ENCODE measurements at places on chromosomes 4 and X.

DNA sequence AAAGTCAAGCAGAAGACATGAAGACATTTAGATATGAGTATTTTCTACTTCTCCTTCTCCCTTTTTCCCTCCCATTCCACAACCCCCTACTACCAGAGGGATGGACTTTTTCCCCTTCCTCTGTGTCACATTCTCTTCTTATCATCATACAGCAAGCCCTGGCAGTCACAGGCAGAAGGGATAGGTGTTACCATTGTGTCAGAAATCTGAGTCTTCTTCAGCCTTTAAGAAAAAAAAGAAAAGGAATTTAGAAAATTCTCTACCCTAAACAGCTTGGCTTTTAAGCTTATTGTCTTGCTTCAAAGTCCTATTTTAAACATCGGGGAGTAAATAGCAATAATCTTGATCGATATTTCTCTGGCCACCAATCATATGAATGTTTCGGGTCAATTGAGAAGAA is 30.9 kb upstream of the ADH1C start:
- no peak for DNase-seq

DNA sequence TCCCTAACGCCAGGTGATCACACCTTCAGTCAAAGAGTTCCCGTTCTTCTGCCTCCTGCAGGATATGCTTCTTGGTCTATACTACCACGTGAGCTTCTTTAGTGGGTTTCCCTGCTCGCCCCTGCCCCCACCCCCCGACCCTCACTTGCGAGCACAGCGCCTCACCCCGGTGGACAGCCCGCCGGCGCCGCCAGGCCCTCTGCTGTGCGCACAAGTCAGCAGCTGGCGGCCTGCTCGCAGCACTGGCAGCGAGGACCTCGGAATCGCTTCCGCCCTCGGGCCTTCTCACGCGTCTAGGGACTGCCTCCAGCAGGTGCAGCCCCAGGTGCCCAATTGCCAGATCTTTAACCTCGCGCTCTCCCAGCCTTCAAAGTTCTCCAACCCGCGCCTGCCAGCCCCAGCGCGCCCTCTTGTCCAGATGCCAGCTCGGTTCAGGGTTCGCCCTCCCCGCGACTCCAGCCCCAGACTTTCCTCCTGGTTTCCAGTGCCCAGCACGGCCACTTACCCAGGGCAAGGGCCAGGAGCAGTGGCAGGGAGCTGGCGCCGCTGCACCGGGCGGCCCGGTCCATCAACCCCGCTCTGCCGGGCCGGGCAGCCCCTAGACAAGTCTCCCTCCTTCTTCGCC is 454 bp downstream of the BTC start:
- no peak for DNase-seq

GRCh38 chr4:67996127-67996526 is 32.8 kb upstream of the TMPRSS11A start:
- DNase-seq, result no peak

DNA sequence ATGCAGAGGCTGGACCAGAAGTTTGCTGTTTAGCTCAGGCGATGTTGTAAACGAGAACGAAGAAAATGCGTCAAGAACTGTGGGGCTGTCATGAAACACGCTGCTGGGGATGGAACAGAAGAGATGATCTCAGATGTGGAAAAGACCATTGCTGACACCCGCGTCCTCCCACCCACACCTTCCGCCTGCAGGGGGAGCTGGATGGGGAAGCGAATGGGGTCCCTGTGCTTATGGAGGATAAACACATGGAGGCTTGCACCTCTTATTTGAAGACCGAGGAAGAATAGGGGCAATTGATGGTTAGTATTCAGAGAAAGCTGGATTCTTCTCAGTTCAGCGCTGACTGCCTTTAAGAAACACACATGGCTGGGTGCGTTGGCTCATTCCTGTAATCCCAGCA is 63.9 kb downstream of the GPR143 start:
- DNase-seq, result no peak

DNA sequence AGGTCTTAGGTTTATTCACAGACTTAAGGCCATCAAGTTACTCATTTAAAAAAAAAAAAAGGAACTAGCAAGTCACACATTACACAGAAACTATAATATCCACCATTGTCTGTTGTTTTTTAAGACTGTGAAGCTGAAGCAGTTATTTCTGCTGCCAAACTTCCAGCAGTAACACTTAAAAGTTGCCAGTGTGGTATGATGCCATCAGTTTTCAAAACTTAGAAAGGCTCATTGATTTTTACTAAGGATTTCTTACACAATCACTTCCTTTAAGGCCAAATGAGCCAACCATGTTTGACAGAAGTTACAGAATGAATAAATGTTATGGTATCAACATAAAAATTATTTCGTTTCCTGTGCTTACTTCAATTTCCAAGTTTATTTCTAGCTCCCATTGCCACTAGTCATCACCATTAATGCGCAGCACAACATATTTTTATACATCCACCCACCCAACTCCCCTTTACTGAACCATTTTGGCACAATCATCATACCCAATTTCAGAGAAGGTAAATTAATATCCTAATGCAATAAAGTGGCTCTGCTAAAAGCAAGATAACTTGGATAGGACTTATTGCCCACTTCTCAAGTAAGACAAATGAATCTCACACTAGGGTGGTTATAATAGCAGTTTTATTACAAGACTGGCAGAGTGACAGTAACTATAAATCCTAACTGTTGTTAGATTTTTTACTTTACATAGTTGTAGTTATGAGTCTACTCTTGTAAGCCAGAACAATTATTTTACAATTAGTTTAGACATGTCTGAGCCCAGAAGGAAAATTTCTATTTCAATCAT is 13.1 kb downstream of the PDGFC start:
- DNase-seq, result no peak

DNA sequence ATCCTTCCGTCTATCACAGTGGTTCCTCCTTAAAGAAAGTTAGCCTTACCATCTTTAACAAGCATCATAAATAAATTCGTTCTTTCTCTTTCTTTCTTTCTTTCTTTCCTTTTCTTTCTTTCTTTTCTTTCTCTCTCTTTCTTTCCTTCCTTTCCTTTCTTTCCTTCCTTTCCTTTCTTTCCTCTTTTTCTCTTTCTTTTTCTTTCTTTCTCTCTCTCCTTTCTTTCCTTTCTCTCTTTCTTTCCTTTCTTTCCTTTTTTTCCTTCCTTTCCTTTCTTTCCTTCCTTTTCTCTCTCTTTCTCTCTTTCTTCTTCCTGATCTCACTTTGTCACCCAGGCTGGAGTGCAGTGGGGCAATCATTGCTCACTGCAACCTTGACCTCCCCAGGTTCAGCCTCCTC is 60.4 kb downstream of the ENPP6 start:
- DNase-seq, result no peak

GRCh38 chr4:140448830-140449229 is 21.4 kb upstream of the CLGN start:
- no peak for DNase-seq

DNA sequence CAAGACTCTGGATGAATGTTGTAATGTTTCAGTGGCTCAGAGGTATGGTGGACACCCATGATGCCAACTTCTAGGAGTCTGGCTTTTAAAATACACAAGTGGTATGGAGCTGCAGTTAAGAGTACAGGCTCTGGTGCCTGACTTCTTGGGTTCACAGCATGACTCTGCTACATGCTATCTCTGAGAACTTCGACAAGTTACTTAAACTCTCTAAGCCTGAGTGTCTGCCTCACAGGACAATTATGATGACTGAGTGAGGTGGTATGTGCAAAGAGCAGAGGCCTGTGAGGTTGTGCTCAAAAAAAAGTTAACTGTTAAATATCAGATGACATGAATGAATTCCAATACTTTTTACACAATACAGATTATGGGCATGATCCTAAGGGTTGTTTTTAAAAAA is 90.9 kb upstream of the SRD5A3 start:
- DNase-seq, result no peak

GRCh38 chrX:77426811-77427210 is 20.4 kb upstream of the FGF16 start:
- no peak for DNase-seq

- no peak for DNase-seq
Measured at GRCh38 chrX:141314441-141314840, 72.1 kb upstream of the SPANXC start.

GRCh38 chr4:81227138-81227537 is 12.1 kb upstream of the PRKG2 start:
- no peak for DNase-seq

GRCh38 chr4:185909972-185910371 is 98.0 kb upstream of the SORBS2 start:
- DNase-seq, result no peak

DNA sequence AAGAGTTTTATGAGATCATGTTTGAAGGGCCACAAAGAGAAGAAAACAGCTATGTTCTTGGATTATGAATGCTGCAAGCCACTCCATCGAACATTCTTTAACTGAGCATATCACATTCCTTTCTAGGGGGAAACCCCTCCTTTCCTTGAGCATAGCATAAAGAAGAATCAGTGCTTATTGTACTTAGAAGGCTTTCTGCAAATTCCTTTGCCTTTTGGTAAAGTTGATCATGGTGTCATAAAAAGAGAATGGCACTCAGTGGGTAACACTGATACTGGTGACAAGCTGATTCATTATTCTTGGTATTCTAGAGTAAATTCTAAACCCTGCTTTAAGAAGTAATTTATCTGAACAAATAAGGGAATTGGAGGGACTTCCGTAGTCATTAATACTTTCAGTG is 88.5 kb upstream of the GPR34 start:
- DNase-seq, result no peak

DNA sequence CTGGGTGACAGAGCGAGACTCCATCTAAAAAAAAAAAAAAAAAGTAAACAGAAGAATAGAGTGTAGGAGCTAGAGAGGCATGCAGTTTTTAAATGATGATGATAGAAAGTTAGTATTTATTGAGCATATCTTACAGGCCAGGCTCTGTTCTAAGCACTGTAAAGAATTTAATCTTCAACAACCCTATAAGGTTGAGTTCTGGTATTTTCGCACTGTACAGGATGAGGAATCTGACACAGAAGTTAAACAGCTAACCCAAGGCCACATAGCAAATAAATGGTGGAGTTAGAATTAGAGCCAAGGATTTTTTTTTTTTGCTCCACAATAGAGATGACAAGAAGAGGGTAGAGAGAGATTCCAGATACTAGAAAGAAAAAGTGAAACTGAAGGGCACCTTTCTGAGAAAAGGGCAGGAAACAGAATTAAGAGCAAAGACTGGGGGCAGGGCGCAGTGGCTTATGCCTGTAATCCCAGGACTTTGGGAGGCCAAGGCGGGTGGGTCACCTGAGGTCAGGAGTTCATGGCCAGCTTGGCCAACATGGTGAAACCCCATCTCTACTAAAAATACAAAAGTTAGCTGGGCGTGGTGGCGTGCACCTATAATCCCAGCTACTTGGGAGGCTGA is 56.1 kb downstream of the KLHL5 start:
- peak; percentile 20 for DNase-seq

DNA sequence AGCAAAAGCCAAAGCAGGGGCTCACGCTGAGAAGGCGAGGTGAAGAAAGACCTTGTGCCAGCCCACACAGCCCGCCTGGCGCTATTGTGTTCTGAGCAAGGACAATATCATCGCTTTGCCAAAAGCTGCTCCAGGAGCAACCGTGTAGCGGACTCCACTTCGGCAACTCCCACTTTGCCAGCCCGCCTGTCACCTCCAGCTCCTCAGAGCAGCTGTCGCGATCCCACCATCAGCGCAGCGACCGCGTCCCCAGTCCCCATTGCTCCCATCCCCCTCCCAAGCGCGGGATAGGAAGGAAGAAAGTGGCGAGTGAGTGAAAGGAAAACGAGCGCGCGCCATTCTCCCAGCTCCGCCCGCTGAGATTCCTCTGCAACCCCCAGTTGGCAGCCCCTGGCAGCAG is 759 bp downstream of the ZC4H2 start:
- DNase-seq, result no peak

- DNase-seq, result no peak
Measured at GRCh38 chr4:113157086-113157857, 107.8 kb downstream of the ANK2 start.

GRCh38 chrX:25010784-25011588 is 4.8 kb downstream of the ARX start:
- DNase-seq, result no peak

GRCh38 chr4:1795299-1796195 is 2.5 kb downstream of the FGFR3 start:
- DNase-seq, result no peak

DNA sequence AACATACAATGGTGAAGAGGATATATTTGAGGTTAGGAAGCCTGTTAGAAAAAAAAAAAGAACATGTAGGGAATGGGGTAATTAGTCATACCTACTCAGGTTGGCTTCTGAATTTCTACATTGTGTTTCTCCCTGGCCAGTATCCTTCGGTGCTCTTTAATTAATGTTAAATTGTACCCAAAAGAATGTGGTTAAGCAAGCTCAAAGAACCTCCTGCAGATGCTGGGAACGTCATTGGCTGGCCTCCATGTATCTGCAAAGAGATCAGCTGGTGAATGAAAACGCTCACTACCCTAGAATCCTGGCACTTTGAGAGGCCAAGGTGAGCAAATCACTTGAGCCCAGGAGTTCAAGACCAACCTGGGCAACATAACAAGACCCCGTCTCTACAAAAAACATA is 942.3 kb upstream of the PRKX start:
- no peak for DNase-seq

- no peak for DNase-seq
Measured at GRCh38 chr4:166896254-166896653, 338.0 kb downstream of the SPOCK3 start.

- DNase-seq, result no peak
Measured at GRCh38 chrX:115266300-115266699, 23.2 kb upstream of the LUZP4 start.

Measured in CD4-positive, alpha-beta T cell treated with Interleukin-15 for 4 hours (primary cell).